ENCODE measurements at places on chromosomes 3 and 15.
A peak's percentile ranks its signal among the peaks of the same experiment; 100 is the strongest.

- no peak for DNase-seq
Measured at GRCh38 chr15:88657326-88658069, 18.7 kb downstream of the ISG20 start.

- DNase-seq = peak; percentile 69
Measured at GRCh38 chr15:64507293-64507802, 47.0 kb downstream of the ZNF609 start.

DNA sequence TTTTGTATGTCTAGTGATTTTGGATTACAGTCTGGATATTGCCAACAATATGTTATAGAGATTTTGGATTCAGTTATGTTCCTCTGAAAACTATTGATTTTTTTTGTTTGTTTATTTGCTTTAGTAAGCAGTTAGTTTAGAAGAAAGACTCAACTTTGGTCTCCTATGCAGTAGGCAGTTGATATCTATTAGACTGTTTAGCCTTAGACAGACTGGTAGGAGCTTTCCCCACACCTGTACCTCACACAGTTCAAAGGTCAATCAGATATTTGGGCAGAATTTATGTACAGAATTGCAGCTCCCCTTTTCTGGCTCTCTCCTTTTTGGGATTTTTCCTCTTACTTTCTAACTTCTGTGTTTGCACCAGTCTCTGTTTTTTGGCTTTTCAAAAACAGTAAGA, 42.3 kb downstream of the IL20RB start:
- no peak for DNase-seq

- no peak for DNase-seq
Measured at GRCh38 chr15:26661748-26662147, 111.1 kb downstream of the GABRB3 start.

GRCh38 chr3:180278583-180279188, 241.9 kb upstream of the PEX5L start:
- no peak for DNase-seq
